Activated T-cell treated with anti-CD3 and anti-CD28 coated beads, Interleukin-2, amount 50 U/mL, for 48 hours (primary cell): ENCODE measurements at places on chromosomes 1 and 21.
A peak's percentile ranks its signal among the peaks of the same experiment; 100 is the strongest.

GRCh38 chr1:230458509-230458908 is 32.4 kb upstream of the PGBD5 start:
- DNase-seq, result no peak

DNA sequence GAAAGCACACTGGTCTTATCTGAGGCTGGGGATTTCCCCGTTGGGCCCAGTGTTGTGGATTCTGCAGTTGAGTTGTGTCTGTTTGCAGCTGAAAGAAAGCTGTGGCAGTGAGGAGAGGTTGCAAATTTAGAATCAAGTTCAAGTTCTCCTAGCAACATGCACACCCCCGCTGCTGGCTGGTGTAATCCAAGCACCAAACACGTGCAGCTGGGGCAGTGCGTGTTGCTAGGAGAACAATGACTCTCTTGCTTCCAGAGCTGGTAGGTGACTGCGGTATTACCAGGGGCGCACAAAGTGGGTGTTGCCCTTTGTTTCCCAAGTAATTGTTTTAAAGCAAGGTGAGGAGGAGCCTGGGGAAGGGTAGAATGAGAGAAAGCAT is 91.5 kb downstream of the IER5 start:
- DNase-seq, result peak; percentile 42

GRCh38 chr1:63807046-63807445 is 33.2 kb downstream of the ROR1 start:
- DNase-seq, result no peak

GRCh38 chr1:198472119-198472518 is 68.4 kb downstream of the ATP6V1G3 start:
- no peak for DNase-seq

DNA sequence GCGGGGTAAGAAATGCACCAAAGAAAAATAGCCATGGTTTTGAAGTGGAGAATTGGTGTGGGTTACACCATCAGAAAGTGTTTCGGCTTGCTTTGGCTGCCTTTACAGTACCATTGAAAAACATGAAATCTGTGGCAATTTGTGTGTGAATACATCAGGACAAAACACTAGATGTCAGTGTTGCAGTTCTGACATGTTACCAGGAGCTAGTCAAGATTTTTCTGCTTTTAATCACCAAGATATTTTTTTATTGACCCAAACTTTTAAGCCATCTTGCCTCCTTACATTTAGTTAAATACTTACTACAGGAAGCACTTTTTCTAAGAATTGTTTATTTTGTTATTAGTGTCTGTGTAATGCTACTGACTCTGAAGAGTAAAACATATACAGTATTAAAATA is 14.3 kb downstream of the RRP15 start:
- no peak for DNase-seq

GRCh38 chr21:35461700-35462099 is 412.6 kb upstream of the RUNX1 start:
- DNase-seq, result no peak

DNA sequence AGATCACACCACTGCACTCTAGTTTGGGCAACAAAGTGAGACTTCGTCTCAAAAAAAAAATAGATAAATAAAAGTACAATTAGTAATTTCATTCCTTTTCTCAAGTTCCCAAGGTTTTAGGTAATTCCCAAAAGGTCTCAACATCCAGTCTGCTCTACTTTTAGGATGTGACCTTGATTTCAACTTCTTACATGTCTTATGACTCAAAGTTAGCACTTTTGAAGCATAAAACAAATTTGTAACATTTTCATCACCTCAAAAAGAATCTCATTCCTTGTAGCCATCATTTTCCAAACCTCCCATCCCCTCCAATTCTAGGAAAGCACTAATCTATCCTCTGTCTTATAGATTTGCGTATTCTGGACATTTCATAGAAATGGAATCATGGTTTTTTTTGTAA is 32.2 kb downstream of the SNX27 start:
- DNase-seq, result no peak

- no peak for DNase-seq
Observed at GRCh38 chr1:237891266-237891665, 544 bp upstream of the ZP4 start.

DNA sequence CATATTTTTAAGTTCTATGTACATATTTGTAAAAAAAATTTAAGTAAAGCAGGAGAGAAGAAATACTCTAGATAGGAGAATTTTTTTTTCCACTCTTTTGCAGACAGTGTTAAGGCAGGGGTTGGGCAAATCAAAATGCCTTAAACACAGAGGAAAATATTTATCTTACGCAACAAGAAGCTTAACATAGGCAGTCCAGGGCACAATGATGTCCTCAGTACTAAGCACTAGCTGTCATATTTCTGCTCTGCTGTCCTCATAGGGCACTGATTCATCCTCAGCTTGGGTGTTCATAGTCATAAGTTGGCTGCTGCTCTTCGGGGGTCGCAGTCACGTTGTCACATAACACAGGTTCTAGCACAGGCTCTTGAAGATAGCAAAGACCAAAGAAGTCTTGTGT is 247.4 kb downstream of the PTBP2 start:
- no peak for DNase-seq

DNA sequence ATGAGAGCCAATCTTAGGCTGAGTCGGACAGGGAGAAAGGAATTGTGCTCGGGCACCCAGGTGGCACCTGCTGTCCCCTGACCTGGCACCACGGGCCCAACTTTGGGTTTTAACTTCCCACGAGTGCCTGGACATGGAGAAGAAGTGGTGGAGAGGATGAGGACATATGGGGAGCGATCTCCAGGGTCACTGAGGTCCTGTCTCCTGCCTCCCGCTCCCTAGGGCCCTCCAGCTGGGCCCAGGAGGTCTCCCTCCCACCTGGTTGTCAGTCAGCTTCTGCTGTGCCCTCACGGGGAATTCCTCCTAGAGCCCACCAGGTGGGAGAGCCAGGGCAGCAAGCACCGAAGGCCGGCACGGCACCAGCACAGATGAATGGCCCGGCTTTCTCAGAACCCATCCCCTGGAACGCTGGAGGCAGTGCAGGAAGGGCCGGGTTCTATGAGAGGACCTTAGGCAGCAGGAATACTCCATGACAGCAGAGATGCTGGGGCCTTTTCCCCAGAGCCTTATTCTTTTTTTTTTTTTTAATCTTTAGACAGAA is 435.5 kb downstream of the CAMTA1 start:
- no peak for DNase-seq

GRCh38 chr1:154765970-154766369 is 104.1 kb downstream of the KCNN3 start:
- no peak for DNase-seq

GRCh38 chr21:18499761-18500376 is 96.3 kb upstream of the TMPRSS15 start:
- DNase-seq, result peak; percentile 41

DNA sequence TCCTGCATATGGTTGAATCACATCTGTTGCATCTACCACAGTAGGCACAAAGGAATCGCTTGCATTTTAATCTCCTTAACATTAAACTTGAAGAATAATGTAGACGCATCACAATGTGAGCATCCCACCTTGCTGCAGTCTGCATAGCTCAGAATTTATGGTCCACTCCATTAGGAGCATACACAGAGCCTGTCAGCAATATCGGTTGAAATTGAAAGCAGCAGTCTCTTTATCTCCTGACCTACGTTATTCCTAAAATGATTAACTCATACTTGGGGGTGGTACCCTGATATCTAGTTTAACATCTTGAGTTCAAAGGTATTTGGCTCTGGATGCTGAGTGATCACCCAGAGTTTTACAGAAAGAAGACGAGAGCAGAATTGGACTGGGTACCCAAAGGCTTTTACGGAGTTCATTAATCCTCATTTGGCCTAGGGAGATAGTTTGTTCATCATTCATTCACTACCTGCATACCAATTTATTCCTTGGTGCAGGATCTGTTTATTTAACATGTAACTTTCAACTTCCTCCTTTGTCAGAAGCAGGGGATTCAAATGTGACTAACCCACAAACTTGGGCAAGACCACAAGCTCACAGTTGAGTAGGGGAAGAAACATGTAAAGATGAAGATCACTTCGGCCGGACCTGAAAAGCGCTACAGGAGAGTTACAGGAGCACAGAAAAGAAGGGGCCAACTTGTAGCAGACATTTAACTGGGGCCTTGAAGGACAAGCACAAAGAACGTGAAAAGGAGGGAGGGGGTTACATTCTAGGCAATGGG is 187.9 kb downstream of the DAB1 start:
- DNase-seq, result no peak

DNA sequence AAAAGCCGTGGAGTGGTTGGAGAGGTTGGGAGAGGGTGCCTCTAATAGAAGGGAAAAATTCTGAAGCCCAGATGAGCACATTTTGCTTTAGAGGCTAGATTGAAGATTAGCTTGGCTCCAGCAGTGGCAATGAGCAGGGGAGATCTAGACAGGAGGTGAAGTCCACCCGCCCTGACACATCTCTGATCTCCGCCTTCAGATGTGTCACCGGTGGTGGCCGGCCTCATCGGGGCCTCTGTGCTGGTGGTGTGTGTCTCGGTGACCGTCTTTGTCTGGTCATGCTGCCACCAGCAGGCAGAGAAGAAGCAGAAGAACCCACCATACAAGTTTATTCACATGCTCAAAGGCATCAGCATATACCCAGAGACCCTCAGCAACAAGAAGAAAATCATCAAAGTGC is 8.4 kb downstream of the SYT11 start:
- DNase-seq, result no peak

GRCh38 chr1:247295274-247295684 is 36.4 kb downstream of the ZNF496 start:
- DNase-seq, result no peak

DNA sequence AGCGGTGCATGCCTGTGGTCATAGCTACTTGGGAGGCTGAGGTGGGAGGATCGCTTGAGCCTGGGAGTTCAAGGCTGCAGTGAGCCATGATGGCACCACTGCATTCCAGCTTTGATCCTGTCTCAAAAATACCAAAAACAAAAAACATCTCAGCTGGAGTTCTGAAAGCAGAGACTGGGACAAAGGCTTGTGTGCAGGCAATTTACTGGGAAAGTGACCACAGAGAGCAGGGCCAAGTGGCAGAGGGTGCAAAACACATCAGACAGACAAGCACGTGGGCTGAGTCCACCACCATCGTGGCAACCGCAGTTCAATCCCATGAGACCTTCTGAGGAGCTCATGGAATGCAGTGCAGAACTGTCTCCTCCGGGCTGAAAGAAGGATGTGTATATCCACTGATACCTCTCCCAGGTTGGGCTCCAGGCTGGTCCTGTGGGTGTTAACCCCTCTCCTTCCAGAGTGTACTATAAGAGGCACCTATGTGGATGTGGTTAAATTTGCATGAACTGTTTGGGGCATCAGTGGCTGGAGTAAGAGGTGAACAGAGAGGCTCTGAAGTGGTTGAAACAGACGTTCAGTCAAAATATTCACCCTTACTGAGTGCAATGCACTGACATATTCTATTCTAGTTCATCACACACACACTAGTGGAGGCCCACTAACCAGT is 10.8 kb downstream of the PIGP start:
- no peak for DNase-seq

DNA sequence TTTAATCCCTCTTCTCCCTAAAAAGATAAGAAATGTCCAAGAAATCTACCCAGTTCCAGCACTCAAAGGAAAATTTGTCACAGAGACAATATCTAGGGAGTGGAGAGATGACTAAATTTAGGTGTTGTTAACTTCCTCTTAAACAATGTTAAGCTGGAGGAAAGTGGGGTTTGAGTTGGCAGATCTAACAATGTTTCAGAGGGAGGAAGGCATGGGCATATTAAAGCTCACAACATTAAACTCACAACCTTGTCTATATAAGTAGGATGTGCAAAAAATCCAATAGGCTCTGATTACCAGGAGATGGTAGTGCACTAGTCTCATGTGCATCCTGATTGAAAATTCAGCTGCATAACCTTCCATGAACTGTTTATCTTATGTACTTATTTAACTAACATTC is 190.1 kb downstream of the BARHL2 start:
- DNase-seq, result no peak

DNA sequence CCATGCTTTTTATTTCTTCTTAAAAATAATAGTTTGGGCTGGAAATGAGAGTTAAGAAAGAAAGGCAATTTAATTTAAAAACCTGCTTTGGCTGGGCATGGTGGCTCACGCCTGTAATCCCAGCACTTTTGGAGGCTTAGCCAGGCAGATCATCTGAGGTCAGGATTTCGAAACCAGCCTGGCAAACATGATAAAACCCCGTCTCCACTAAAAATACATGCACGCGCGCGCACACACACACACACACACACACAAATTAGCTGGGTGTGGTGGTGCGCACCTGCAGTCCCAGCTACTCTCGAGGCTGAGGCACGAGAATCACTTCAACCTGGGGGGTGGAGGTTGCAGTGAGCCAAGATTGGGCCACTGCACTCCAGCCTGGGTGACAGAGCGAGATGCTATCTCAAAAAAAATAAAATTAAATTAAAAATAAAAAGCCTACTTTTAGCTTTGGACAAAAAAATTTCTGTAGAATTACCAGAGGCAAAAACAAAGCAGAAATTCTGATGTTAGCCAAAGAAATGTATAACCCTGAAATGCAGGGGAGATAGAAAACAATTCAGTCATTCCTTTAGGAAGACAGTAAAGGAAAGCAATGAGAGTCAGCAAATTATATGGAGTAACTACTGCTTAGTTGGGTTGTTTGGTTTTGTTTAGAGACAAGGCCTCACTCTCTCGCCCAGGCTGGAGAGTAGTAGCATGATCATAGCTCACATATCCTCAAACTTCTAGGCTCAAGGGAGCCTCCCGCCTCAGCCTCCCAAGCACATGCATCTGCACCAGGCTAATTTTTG is 15.7 kb upstream of the IPP start:
- DNase-seq, result no peak

DNA sequence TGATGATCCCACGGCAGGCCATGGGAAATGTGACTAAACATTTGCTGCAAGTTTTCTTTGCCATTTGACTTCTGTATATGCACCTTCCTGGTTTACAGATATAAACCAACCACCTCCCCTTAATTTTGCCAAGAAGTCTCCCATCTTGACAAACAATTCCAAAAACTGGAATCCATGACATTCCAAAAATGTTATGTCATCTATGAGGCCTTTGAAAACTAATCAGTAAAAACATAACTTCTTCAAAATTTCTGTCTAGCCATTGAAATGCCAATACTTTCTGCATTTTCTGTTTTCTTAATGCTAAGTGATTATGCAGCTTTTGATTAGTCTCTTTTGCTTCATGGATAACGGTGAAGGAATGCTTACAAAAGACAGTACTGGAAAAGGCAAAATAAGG is 84.1 kb downstream of the LYST start:
- DNase-seq, result no peak

DNA sequence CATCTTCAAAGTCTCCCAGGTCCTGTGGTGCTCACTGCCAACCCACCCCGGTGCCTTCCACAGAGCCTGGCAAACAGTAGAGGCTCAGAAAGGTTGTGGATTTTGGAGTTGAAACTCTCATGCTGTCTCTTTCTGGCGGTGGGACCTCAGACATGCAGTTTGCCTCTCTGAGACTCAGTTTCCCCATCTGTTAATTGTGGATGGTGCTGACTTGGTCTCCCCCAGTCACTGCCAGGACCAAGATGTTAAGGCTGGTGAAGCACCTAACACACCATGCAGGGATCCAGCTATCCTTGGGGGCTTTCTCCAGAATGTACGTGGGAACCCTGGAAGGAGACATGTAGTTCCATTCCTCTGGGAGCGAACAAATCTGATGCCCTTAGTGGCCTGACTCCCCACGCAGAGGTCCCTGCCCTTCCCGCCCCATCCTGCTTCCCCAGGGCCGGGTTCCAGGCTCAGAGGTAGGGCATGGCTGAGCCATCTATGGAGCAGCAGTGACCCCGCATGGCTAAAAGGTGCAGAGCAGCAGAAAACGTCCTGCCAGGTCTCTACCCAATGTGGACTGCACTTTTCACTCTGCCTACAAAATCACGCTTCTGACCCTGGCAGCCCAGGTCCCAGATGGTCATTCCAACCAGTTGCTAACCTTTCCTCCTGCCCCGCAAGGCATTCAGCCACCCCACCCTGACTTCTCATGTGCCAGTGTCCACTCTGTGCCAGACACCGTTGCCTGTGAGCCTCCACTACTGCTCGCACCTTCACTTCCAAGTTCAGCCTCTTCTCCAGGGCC is 9.2 kb upstream of the TTC22 start:
- DNase-seq, result peak; percentile 84
